ENCODE measurements at places on chromosomes 16 and 17.

DNA sequence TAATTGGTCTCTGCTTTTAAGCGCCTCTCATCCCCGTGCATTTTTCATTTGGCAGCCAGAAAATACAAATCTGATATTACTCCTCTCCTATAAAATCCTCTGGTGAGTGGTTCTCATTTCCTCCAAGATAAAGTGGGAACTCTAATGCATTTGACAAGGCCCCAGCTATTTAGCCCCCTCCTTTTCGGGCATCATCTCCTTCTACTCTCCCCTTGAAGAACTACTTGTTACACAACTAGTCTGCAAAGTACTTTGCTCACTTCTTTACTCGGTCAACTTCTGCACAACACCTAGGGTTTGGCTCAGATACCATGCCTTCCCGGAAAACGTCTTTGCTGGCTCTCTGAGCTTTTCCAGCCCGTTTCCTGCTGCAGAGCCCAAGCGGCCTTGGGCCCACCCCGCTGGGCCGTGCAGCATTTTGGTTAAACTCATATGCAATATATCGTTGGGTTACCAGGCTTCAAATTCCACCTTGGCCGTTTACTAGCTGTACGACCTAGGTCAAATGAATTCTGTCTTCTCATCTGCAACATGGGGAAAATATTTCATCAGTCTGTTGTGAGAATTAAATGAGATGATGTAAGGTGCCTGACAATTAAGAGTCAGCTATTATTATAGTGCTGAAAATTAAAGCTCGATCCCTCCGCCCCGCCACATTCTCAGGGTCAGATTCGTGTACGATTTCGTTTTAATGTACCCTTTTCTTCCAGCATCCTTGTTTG is 883 bp upstream of the TAF15 start:
- no peak for DNase-seq

DNA sequence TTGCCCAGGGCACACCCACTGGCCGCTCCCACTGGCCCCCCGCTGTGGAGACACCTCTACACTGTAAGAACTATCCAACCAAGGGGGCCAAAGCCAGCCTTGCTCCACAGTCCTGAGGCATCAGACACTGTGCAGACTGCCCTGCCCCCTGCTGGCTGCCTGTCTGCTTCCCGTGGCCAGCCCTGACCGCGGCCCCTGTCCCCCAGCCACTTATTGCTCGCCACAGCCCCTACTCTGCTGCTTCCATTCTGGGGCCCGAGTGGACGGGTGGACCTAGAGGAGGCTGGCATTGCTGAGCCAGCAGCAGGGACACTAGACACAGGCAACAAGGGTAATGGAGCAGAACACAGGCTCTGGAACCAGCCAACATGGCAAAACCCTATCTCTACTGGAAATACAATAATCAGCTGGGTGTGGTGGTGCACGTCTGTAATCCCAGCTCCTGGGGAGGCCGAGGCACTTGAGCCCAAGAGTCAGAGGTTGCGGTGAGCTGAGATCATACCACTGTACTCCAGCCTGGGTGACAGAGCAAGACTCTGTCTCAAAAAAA is 19.7 kb upstream of the LRRC37A3 start:
- no peak for DNase-seq

GRCh38 chr17:1718362-1719165 is 5.9 kb upstream of the WDR81 start:
- DNase-seq = no peak

DNA sequence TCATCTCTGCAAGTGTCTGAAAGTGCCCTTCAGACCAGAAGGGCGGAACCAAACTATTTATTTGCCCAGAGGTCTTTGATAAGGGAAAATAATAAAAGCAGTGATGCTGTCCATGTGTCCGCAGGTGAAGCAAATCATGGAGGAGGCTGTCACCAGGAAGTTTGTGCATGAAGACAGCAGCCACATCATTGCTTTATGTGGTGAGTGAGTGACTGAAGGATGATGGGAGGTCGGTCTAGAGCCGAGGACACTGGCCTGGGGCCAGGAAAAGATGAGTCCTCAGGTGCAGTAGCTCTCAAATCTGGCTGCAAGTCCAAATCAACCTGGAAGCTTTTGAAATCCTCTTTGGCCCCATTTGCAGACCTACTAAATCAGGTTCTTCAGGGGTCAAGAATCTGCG is 6.1 kb downstream of the SGSM2 start:
- DNase-seq = no peak

All from HS-5 (cell line).